ENCODE measurements at places on chromosomes 16 and 17.

DNA sequence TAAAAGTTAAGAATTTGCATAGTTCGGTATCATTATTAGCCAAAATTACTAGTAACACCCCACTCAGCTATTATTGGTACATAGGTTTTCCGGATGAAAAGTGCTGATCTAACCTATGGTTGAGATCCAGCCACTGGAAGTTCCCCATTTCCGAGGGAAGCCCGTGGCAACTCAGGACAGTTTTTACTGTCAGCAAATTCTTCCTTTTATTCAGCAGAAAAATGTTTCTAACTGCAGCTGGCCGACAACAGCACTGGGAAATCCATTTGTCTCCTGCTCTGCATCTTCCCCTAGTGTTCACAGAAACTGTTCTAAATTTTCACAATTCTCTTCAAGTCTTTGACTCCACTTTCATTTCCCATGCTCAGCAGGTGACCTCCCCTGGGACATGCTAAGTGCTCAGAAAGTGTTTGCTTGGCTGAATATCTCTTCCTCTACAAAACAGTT is 15.5 kb upstream of the MMD start:
- no peak for DNase-seq

GRCh38 chr16:456891-457483 is 31.5 kb downstream of the RAB11FIP3 start:
- DNase-seq = no peak

DNA sequence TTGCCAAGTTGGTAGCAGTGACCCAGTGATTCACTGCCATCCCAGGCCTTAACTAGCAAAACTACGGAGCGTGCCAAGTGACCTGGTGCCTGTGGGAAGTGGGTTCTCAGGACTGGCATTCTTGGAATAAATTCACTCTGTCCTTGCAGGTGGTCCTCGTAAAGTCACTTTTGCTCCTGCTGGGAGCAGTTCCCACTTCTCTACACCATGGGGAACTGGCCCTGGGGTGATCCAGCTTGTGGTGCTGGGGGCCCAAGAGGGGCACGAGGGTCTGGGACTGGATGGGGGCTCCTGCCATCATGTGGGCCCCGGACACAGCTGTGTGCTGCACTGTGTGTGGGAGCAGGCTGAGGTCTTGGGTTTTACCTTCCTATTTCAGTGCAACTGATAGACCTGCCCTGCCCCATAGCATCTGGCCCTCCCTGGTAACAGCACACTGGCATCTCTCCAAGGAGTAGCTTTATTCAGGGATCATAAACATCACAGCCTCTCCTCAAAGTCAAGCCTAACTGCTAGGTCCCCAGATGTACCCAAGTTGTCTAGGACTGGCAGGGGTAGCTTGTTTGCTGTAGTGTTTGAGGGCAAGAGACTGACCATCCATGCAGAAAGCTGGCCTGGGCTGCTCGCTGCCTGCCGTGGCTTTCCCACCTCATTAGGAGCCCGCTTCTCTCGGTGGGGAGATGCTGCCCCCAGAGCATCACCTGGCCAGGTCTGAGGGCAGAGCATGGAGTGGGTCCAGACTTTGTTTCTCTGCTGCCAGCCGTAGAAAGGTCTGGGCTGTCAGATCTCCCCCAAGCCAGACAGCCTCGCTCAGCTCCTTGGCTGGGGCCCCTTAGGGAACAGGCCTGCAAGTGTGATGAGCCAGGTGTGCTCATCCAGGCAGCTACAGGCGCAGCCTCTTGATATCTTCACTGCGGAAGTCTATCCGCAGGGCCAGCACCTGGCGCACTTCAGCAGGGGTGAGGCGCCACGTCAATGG is 26.0 kb downstream of the FCSK start:
- DNase-seq = no peak

- no peak for DNase-seq
Measured at GRCh38 chr17:19317359-19318095, 45.0 kb downstream of the B9D1 start.
